ENCODE measurements at places on chromosomes 1 and 21.

GRCh38 chr1:3522564-3523265, 68.2 kb downstream of the ARHGEF16 start:
- no peak for DNase-seq

- no peak for DNase-seq
Measured at GRCh38 chr1:94768036-94768435, 52.1 kb upstream of the SLC44A3 start.

DNA sequence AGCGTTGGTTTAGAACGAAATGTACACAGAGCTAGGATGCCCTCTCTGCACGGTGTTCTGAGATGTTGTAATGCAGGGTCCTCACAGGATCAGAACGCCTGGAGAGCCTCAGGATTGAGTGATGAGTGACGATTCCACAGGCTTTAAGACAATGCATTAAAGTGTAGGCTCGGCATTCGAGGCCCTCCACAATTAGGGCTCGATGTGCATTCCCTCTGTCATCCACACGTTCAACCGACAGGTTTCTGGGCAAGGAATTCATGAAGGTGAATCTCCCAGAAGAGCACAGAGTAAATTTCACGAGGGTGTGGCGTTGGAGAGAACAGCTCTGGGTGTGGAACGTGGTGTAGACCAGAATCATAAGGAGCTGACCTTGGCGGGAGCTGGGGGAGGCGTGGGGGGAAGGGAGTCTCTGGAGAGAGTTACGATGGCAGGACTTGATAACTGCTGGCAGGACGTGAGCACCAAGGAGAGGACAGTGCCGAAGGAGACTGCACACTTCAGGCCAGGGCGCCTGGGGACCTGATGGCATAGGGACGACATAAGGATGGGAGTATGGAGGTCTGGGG, 51.0 kb upstream of the EFHD2 start:
- DNase-seq, result no peak

- DNase-seq, result no peak
Measured at GRCh38 chr1:173865468-173866164, 2.2 kb downstream of the GAS5 start.

DNA sequence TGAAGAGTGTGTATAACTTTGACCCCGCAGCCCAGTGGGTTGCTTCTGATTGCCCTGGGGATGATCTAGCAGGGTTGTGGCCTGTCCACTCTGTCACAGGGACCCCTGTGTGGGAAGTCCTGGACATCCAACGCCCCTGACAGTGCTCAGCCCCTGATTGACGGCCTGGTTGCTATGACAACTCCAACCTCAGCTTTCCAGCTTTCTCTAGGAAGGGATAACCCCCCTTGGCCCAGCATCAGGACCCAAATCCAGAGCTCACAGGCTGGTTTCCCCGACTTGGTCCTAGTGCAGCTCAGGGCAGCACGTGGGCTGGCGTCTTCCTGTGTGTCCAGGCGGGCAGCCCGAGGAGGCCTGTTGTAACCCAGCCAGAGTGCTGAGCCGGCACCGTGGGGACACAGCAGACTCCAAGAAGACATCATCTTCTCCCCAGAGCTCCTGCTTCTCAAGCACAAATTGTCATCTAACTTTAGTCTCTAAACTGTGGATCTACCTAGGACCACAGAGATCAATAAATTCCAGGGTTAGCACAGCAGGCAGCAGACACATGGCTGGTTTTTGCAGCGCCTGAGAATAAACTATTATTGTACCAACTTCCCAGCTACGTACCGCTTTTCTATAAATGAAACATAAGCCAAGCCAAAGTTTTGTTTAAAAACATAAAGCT, 18.9 kb upstream of the PDXK start:
- no peak for DNase-seq

DNA sequence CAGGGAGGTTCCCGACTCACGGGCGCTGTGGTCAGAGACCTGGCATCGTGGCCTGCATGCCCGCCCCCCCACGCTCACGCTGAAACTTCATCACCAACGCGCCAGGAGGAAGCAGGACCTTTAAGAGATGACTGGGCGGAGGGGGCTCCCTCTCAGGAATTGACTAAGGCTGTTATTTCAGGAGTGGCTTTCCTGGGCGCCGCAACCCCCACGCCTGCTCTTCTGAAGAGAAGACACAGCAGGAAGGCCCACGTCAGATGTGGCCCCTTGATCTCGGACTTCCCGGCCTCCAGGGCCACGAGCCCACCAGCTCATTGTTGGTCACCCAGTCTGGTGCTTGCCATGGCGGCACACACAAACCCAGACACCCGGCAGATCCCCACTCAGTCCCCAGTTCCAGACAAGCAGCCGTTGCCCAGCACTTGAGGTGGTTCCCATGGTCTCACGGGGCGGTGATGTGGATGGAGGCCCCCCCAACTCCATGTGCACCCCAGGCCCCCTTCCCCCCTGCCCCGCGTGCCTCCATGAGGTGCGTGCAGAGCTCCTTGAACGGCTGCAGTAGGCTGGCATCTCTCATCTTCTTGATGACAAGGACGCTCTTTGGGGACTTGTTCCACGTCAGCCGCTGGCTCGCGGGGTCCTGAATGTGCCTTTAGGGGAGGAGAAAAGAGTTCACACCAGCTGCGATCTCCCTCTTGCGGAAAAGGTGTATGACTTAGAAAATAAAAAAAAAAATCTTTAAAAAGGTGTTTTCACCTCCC, 21.4 kb downstream of the NADK start:
- DNase-seq, result no peak

DNA sequence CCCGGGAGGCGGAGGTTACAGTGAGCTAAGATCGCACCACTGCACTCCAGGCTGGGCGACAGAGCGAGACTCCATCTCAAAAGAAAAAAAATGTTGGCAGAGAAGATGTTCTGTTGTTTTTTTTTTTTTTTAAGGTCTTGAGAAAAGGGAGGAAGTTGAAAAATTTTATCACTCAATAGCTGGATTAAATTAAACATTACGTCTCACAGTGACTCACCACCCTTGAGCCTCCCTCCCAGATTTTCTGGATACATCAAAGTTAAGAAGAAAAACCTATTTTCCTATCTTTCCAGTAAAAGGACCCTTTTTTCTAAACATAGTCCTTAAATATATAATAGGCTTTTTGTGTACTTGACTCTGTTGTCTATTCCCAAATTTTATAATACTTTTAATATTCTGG, 35.5 kb downstream of the IFNAR1 start:
- DNase-seq, result no peak

GRCh38 chr1:246537441-246537840, 28.6 kb downstream of the TFB2M start:
- DNase-seq, result no peak

DNA sequence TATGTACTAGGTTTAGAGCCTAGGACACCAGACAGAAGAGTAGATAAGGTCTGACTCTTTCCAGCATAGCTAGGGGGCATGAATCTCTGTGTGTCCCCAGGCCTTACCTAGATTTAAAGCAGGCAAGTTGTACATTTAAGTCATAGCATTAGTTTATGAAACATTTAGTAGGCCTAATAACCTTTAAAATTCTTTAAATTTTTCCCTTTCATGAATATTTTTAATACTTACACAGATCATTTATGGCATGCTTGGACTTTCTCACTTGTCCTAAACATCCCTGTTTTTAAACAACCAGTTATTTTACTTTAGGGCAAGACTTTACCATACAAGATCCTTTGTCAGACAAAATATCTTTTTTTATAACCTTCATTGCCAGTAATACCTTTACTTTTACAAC, 258.4 kb upstream of the ZRANB2 start:
- no peak for DNase-seq

- DNase-seq, result peak; percentile 63
Measured at GRCh38 chr1:220451532-220451931, 76.4 kb upstream of the MARK1 start.

DNA sequence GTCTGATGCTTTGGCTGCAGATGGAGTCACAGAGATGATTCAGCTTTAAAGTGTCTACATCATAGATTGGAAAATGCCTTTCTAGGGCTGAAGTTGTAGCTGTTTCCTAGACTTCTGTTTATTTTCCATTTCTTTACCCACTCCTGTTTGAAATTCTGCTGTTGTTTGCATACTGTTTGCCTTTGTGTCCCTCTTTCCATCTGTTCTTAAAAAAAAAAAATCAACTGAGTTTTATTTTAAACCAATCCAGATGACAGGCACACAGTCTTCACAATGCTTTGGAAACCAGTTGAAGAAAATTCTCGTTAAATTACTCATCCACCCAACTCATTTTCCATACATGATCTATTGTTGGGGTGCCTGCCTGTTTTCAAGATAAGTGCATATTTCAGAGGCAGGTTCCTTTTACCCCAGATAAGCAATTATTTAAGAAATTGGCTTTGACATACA, 245.9 kb downstream of the DISC1 start:
- no peak for DNase-seq

DNA sequence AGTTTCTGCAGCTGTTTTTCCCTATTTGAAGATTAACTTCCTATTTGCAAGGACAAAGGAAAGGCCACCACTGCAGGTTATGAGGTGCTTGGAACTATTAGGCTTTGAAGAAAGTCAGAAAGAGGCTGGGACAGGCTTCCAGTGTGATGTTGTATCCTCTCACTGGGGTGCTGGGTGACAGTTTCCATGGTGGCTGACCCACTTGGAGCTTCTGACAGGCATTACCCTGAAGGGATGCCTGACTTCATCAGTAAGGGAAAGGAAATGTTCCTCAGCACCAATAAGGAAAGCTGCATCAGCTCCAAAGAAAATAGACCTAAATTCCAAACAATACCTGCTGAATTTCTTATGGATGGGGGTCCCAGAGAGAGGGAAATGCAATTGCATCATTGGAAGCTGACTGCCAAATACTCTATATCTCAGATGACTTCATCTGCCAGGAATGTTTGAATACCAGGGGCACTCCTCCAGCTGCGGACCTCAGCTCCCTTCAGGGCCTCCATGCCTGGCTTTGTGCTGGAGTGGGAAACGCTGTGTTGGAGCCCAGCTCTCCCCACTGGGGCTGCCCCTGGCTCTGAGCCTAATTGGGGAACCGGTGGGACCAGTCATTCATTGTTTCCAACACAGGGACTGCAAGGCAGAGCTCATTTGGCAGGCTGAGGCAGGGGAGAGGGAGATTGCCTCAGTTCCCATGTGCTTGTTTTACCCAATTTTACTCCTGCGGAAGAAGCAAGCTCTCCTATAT, 76.6 kb downstream of the RGL1 start:
- DNase-seq, result no peak

DNA sequence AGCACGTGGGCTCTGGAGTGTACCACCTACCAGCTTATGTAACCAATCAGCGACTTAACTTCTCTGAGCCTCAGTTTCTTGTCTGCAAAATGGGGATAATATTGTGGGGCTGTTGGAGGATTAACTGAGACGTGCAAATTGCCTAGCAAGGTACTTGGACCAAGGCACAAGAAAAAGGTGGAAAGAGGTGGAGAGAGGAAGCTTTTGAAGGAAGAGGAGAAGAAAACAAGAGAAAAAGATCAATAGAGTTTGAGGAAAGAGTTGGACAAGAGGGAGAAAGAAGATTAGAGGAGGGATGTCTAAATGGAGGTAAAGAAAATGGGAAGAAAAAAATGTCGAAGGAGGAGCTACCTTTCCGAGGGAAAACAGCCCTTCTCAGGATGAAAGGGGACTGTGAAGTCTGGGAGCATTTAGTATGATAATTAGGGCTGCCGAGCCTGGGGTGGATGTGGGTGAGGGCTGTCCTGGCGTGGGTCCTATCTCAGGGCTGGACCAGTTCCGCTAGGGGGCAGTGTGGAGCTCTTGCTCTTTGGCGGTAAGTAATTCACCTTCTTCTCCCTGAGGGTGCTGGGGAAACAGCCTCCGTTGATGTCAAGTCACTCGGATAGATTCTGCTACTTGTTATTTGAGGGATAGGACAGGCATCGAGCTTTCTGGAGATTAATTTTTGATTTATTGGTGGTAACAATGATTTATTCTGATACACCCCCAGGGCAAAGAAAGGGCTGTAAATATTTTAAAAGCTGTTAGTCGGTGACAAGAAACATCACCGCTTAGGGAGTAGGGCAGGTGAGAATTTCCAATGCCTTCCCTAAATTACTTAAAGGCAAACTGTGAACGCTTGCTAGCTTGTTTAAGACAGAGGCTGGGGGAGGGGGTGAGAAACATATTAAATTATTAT, 79.0 kb upstream of the NFASC start:
- peak; percentile 83 for DNase-seq

DNA sequence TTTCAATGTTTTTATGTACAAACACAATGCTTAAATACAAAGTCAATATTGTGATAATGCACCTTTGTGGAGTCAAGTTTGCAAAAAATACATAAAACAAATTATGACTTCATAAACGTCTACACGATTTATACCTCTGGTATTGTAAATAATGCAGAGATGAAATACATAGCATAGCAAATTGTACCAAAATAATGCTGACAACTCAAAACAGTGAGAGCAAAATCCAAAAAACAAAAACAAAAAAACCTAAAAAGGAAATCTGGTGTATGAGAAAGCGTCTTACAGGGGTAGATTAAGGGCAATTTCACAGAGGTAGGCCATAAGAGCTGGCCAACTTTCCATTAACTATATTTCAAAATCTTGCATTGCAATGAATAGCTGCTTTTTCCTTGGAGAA, 161.5 kb upstream of the LRRC7 start:
- DNase-seq, result no peak

DNA sequence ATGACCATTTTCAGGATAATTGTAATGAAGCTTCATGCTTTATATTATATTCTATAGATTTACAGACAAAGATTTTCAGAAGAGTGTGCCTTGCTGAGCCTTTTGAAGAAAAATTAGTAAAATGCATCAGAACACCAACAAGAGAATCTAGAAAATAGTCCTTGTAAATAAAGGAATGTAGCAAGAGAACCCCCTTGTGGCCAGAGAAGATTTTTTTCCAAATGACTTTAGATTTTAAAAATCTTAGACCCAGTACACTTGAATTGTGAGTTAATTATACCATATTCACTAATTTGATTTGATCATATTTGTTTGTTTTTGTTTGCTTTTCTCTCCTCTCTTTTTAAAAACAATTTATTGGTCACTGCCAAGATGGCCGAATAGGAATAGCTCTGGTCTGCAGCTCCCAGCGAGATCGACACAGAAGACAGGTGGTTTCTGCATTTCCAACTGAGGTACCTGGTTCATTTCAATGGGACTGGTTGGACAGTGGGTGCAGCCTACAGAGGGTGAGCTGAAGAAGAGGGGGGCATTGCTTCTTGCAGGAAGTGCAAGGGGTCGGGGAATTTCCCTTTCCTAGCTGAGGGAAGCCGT, 12.8 kb upstream of the IFI44L start:
- peak; percentile 34 for DNase-seq

DNA sequence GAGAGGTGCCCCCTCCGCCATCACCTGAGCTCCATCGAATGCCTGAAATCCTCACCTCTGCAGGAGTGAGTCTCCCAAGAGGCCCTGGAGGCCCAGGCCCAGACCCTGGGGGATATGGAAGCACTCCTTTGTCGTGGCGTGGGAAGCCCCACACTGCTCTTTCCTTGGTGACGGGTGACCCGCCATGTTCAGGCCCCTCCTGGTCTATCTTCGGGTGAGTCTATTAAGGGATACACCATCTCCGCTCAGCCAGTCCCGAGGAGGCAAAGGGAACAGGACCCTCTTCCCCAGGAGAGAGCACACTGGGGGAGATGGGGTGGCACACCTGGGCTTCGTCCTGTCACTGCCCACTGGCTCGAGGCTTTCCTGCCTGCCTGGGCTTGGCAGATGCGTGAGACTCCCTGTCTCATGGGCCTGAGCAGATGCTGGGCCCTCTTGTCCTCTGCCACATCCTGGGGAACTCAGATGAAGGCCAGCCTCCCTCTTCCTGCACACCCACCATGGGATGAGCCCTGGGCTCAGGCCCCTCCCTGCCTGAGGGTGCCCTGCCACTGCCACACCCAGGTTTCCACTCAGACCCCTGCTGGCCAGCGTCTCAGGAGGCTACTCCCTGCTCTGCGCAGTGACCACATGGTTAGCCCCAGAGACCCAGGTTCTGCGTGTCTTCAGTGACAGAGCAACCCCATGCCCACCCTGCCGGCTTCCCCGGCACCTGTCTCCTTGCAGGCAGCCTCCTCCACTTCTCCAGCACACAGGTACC, 3.8 kb upstream of the NPHP4 start:
- no peak for DNase-seq
